ENCODE measurements at places on chromosomes 11 and 22. TPM values are rescaled to one million over a fixed set of nuclear protein-coding genes. Genes with fewer than 3 reads are reported as not detected.

DNA sequence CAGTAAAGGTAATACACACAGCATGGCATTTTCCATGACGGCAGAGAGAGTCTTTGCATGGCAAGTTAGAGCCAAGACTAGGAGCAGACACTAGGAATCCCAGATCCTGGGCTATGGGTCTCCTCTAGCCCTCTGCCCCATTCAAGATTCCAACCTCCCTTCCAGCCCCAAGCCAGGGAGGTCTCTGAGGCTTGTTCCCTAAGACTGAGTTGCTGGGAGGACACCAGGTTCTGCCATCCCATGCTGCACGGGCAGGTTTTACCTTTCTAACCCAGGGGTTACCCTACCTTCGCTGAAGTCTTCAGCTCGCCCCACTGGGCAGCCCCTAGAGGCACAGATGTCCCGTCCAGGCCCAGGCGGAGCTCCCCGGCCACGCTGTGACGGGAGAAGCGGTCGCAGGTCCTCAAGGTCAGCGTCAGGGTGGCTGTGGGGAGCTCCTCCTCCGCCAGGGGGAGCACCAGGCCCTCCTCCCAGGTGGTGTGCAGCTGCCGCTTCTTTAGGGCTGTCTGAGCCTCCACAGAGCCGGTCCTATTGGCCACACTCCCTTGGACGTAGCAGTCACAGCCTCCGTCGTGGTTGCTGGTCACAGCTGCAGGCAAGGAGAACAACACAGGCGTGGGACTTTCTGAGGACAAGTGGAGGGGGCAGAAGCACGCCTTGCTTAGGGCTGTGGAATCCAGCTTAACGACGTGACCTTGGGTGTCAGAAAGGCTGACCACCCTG is 33.8 kb downstream of the SYT13 start:
- no peak for DNase-seq

GRCh38 chr11:46272816-46273427 is 4.5 kb upstream of the CREB3L1 start:
- no peak for DNase-seq

- no peak for DNase-seq
Observed at GRCh38 chr11:23536907-23537306, 676.6 kb upstream of the CCDC179 start.

SPI1 gene
- total RNA-seq: not detected

PRRG4 gene
- 0.49 TPM for total RNA-seq

All from pulmonary artery endothelial cell (primary cell).